MCF 10A (cell line): ENCODE measurements at places on chromosomes 16 and 17.

GRCh38 chr17:42312285-42313130 lies 24.2 kb downstream of the STAT5A start:
- DNase-seq = peak; percentile 58

- no peak for DNase-seq
Observed at GRCh38 chr16:25035494-25036405, 20.6 kb upstream of the ARHGAP17 start.

GRCh38 chr16:87391950-87392820 lies at the start of gene MAP1LC3B:
Gene MAP1LC3B (plus strand): TSS chr16:87392336. CDS start chr16:87392428, 92 bp downstream.
- peak; percentile 95 for DNase-seq

GRCh38 chr16:49947907-49948678 lies 76.9 kb upstream of the CNEP1R1 start:
- DNase-seq = no peak

GRCh38 chr16:79269211-79269863 lies 331.2 kb downstream of the MAF start:
- no peak for DNase-seq

DNA sequence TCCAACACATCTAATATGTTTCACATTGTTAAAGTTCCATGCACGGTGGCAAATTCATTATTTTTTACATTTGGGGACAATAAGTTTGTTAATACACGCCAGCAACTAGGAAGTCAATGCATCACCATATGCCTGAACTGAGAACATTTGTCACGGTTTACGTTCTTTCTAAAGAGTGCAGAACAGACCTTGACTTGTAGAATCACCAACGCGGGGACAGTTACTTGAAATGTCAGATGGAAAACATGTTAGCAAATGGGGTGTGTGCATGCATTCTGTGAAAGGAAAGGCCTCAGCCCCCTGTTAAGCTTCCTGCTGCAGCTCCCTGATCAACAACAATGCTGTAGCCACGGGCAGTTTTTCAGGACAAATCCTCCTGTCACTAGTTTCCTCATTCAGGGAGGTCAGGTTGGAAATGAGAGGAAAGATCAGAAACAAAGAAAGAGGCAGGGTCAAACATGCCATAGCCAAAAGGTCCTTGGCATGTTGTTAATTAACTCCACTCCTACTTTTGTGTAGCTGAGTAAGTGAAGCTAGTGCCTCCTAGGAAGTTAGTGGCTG lies 18.4 kb downstream of the SMIM36 start:
- DNase-seq = no peak

DNA sequence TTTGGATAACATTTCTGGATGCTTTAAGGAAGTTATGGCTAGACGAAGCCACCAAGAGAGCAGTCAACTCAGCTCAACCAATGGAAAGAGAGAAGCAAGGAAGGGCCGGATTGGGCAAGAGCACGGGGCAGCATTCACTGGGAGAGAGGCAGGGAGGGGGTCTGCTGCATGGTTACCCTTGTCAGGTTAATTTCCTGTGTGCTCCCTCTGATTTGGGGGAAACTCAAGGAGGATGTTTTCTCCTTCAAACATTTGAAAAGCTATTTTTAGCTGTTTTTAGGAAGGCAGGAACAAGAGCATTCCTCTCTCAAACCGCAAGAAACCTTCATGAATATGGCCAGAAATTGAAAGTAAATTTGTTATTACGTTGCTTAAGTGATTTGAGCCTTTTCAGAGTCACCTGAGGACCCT lies 118.5 kb upstream of the ZFHX3 start:
- no peak for DNase-seq

DNA sequence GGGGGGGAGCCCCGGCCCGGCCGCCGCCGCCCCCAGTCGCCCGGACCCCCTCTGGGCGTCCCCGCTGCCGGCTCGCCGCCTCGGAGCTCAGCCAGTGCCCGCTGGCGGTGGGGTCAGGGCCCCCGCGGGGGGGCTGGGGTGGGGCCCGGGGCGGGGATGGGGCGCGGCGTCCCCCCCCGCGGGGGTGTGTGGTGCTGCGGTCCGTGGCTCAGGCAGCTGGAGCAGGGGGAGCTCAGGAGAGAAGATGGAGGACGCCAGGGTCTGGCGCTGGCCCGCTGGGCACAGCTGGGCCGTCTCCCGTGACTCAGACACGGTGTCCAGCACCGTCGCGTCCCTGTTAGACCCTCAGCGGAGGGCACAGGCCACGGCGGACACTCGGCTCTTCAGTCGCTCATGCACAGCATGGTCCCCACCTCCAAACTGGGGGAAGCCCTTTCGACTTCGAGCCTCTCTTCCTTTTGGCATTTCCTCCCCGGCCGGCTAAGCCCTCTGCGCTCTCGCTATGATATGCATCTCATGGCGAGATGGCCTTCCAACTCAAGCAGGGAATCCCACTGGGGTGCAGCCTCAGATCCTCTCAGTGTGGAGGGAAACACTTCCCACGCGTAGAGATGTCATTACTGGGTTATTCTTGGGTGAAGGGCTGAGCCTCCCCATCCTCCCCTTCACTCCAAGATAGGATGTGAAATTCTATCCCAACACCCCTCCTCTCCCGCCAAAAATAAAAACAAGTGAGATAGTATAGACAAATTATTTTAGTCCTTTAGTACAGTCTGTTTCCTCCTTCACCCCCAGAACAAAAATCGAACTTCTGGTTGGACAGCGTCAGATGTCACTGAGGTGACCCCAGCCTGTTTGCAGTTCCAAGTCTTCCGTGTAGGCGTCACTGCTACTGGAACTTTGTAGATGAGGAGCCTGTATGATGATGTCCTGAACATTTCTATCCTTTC lies 522 bp upstream of the VEZF1 start:
- peak; percentile 63 for DNase-seq

DNA sequence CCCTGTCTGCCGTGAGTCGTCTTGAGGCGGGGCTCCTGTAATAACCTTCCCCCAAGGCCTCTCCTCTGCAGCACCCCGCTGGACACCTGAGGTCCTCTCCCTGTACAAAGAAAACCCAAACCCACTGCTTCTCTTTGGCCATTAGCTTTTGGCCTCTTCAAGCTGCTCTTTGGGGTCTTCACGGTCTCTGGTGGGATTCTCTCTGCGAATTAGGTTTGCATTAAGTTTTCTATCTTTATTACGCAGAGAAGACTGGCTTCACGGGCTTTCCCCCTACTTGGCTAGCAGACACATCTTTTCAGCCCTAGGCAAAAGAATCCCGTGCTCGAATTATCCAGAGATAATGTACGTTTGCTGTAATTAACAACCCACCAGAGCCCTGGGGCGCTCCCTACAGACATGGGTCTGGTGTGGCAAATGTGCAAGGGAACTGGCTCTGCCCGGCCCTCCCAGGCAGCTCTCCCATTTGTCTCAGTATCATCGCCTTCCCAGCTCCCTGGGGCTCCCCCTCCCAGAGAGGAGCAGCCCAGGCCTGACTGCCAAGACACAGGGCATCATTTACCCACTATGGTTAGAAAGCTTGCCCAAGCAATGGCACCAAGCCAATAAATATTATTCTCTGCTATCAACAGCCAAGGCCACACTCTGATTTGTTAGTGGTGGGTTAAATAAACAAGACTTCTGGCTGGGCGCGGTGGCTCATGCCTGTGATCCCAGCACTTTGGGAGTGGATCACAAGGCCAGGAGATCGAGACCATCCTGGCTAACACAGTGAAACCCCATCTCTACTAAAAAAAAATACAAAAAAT lies 24.7 kb upstream of the KLHDC4 start:
- DNase-seq = peak; percentile 98

GRCh38 chr16:5510819-5511370 lies 413.3 kb upstream of the EEF2KMT start:
- no peak for DNase-seq

DNA sequence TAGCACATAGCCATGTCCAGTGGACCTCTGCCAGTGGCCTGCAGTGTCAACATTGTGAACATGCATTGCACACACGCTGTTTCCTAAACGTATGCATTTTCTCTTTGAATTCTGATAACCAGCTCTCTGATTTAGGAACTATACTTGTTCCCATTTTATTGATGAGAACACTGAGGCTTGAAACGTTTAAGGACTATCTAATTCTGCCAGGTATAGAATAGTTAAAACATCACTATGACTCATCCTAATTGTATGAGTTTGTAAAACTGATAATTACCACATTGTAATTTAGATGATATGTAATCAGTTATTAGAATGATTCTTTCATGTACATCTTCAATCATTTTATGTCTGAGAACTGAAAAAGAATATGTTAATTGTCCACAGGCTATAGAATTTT lies 3.1 kb downstream of the BEAN1 start:
- no peak for DNase-seq
